ENCODE measurements at places on chromosomes 5 and 9. TPM values are rescaled to one million over a fixed set of nuclear protein-coding genes. Genes with fewer than 3 reads are reported as not detected.

GRIN1 gene
- total RNA-seq = 0.52 TPM

SLC45A2 gene
- total RNA-seq = not detected

SPATA31C1 gene
- total RNA-seq = not detected

ADAMTS6 gene
- 0.08 TPM for total RNA-seq

WNT8A gene
- not detected for total RNA-seq

INSL4 gene
- total RNA-seq = 13.9 TPM

LCNL1 gene
- not detected for total RNA-seq

DBH gene
- total RNA-seq = not detected

RAI14 gene
- total RNA-seq = 94.8 TPM

SPATA31E1 gene
- not detected for total RNA-seq

FBN2 gene
- 17.3 TPM for total RNA-seq

ADGRD2 gene
- total RNA-seq = not detected

NUTM2G gene
- total RNA-seq = not detected

TTC23L gene
- total RNA-seq = not detected

NEUROG1 gene
- total RNA-seq = not detected

ZFP37 gene
- total RNA-seq = 1.8 TPM

CCDC187 gene
- total RNA-seq = 0.03 TPM

TSLP gene
- not detected for total RNA-seq

WDR31 gene
- 0.88 TPM for total RNA-seq

DPYSL3 gene
- total RNA-seq = 16.9 TPM

PRRX2 gene
- total RNA-seq = 8.8 TPM

RMRP gene
- 13.4 TPM for total RNA-seq

GABBR2 gene
- 0.08 TPM for total RNA-seq

GPX3 gene
- total RNA-seq = 18.4 TPM

GABRB2 gene
- total RNA-seq = not detected

CD72 gene
- not detected for total RNA-seq

LECT2 gene
- total RNA-seq = not detected

PGM5 gene
- not detected for total RNA-seq

ITK gene
- total RNA-seq = not detected

CNTNAP3 gene
- 11.2 TPM for total RNA-seq

NR2F1-AS1 gene
- total RNA-seq = 4.0 TPM

LHX3 gene
- total RNA-seq = 0.07 TPM

GRIA1 gene
- not detected for total RNA-seq

TPPP gene
- total RNA-seq = 5.8 TPM

INSL6 gene
- total RNA-seq = not detected

PPP3R2 gene
- total RNA-seq = not detected

SPATA24 gene
- total RNA-seq = 4.1 TPM

DELE1 gene
- 43.4 TPM for total RNA-seq

GABRP gene
- total RNA-seq = not detected
